ENCODE measurements at places on chromosomes 13 and 19. TPM values are rescaled to one million over a fixed set of nuclear protein-coding genes. Genes with fewer than 3 reads are reported as not detected.

CYP4F8 gene
- total RNA-seq = not detected

PSG1 gene
- 1.2 TPM for total RNA-seq

HCN2 gene
- 0.30 TPM for total RNA-seq

CGB1 gene
- not detected for total RNA-seq

FCGBP gene
- 0.15 TPM for total RNA-seq

C19orf67 gene
- not detected for total RNA-seq

GJA3 gene
- total RNA-seq = 0.23 TPM

KIR2DL1 gene
- not detected for total RNA-seq

PRSS57 gene
- total RNA-seq = not detected

MEIOSIN gene
- total RNA-seq = not detected

ZNF382 gene
- total RNA-seq = 7.3 TPM

MADCAM1 gene
- not detected for total RNA-seq

CEACAM1 gene
- total RNA-seq = not detected

DNAJC3 gene
- total RNA-seq = 48.0 TPM

ZNF471 gene
- total RNA-seq = 2.9 TPM

FXYD1 gene
- 8.0 TPM for total RNA-seq

CEACAM20 gene
- total RNA-seq = not detected

KLK12 gene
- not detected for total RNA-seq

RHPN2 gene
- 2.2 TPM for total RNA-seq

GGACT gene
- 1.1 TPM for total RNA-seq

CLDN10 gene
- total RNA-seq = not detected

ADM5 gene
- total RNA-seq = 0.59 TPM

LCP1 gene
- total RNA-seq = 1.2 TPM

SULT2B1 gene
- total RNA-seq = 0.12 TPM

PEX11G gene
- total RNA-seq = 2.9 TPM

LSM14A gene
- 130 TPM for total RNA-seq

FGF14 gene
- total RNA-seq = under 0.01 TPM

IL4I1 gene
- total RNA-seq = 0.23 TPM

BTBD2 gene
- 76.4 TPM for total RNA-seq

PPM1N gene
- 0.35 TPM for total RNA-seq

PNMA8C gene
- 0.15 TPM for total RNA-seq

NLRP8 gene
- not detected for total RNA-seq

SPINT2 gene
- total RNA-seq = 0.70 TPM

PEAK3 gene
- not detected for total RNA-seq

NUMBL gene
- total RNA-seq = 31.6 TPM

CEACAM21 gene
- not detected for total RNA-seq

ATP1A3 gene
- total RNA-seq = not detected

TUBGCP3 gene
- total RNA-seq = 10.4 TPM

NLRP7 gene
- total RNA-seq = not detected

TRPM4 gene
- total RNA-seq = 10.6 TPM

CERS4 gene
- 2.3 TPM for total RNA-seq

CEACAM7 gene
- total RNA-seq = not detected

KLK14 gene
- not detected for total RNA-seq

ALKBH7 gene
- 9.6 TPM for total RNA-seq

ATXN8OS gene
- total RNA-seq = not detected

MISP3 gene
- 0.12 TPM for total RNA-seq

FAM216B gene
- total RNA-seq = not detected

Data from smooth muscle cell of the coronary artery (primary cell).